ENCODE measurements at places on chromosomes 6 and 20. TPM values are rescaled to one million over a fixed set of nuclear protein-coding genes. Genes with fewer than 3 reads are reported as not detected.
A peak's percentile ranks its signal among the peaks of the same experiment; 100 is the strongest.

DNA sequence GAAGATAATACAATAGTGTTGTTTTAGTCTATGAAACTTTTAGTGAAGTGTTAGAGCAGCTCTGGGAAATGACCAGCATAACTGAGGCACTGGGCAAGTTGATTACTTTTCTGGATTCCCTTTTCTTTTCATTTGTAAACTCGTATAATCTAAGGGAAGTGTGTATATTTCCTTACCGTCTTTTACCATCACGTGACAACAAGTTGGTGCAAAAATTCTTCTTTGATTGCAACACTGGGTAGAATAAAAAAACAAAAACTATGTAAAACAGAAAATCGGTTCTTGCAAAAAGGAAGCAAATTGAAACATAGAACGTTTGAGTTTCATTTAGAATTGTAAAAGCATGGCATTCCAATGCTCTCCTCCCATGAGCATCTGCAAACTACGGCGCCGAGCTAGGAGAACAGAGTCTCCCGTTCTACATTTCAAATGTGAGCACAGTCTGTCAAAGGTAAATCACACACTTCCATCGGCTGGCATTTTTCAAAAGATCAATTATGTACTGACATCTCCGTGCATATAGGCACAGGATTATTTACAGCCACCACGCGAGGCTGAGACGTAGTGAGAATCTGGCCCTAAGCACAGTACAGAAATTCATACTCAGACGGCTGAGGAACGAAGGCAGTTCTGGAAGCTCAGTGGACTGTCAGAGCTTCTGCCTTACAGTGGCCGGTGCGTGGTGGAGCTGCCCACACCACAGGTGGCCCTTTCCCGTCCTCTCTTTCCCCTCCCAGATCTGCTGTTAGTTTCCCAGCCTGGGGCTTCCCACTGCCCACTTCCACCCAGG lies 314.0 kb downstream of the BMP7 start:
- no peak for DNase-seq

DNA sequence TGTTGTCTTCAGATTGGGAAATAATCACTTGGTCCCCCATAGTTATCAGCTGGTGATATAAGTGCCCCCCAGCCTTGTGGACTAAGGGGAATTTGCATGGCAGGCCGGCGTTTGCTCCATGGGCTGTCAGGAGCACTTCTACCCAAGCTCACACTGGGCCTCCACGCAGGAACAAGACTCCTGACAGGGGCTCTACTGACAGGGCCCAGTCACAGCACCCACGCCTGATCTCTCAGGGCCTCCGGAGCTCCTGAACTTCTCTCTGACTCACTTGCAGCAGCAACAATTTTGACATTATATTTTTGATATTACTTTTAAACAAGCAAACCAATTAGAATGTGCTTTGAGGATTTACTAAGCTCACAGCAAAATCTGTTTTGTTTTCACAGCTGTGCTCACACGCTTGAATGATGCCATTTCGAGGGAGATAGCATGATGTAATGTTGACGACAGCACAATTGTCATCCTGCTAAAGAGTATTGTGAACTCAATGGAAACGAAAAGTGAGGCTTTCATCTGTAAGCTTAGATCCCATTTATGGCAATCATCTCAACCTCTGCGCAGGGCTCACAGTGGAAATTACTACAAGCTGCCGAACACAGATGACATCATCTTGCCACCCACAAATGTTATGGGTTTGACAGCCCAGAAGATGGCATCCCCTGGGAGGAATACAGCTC lies 28.7 kb upstream of the TXNDC5 start:
- no peak for DNase-seq

DNA sequence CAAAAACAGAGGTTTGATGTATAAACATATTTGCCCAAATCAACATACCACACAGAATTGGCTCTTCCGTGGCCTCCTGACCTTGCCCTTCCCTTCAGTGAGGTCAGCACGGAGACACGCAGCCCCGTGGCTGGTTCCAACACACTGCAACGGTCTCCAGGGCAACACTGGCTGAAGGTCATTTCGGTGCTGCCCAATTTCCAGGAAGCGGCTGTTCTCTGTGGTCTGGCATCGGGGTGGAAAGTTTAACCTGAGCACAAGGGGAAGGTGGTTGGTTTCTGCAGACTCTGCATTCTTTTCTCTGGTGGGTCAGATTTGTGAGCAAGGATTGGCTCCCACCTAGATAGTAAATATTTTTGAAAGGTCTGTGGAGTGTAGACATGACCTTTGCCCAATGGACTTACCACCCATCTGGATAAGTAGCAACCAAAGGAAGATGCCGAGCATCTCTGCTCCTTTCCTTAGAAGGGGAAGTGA lies 177.6 kb upstream of the PHACTR1 start:
- peak; percentile 6 for DNase-seq

DNA sequence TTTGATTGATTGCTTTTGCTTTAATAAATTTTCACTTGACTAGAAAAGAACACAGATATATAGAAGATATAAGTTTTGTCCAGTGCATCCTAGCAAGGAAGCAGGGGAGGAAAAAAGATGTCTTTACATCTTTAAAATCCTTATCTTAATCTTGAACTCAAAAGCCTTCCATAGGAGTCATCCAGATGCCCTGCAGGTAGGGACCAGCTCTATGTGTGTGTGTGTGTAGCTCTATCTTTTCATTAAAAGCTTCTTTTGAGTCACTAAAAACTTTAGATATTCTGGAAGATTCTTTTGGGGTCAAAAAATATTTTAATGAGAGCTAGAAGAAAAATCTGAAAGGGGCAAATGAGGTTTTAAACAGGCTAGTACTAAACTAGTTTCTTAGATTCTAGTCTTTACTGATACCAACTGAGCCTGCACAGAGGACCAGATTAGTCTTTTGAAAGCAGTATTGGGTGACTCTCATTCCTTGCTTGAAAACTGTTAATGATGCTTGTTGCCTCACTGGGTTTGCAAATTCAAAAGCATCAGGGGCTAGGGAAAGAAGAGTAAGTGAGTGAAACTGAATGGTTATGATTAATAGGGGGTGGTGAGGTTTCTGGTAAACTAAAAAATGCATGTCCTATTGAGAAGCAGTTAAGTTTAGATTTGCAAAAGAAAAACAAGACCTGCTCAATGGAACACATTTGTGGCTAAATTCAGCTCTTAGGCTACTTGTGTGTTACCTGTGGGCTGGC lies 40.6 kb upstream of the JAG1 start:
- DNase-seq: no peak

DNA sequence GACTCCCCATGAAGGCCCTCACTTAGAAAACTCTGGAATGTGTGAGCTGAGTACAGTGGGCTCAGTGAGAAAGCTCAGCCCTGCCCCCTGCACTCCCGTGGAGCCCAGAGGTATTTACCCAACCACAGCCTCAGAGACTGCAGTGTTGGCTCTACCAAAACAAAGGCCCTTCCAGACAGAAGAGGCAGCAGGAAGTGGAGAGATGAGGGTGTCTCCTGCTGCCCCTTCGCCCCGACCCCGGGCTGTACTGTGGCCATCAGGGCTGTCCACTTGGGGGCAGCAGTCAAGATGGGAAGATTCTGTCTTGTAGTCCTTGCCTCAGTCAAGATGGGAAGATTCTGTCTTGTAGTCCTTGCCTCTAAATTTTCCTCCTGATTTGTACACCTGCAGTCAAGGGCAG lies 341.3 kb downstream of the TAF4 start:
- DNase-seq: no peak

DNA sequence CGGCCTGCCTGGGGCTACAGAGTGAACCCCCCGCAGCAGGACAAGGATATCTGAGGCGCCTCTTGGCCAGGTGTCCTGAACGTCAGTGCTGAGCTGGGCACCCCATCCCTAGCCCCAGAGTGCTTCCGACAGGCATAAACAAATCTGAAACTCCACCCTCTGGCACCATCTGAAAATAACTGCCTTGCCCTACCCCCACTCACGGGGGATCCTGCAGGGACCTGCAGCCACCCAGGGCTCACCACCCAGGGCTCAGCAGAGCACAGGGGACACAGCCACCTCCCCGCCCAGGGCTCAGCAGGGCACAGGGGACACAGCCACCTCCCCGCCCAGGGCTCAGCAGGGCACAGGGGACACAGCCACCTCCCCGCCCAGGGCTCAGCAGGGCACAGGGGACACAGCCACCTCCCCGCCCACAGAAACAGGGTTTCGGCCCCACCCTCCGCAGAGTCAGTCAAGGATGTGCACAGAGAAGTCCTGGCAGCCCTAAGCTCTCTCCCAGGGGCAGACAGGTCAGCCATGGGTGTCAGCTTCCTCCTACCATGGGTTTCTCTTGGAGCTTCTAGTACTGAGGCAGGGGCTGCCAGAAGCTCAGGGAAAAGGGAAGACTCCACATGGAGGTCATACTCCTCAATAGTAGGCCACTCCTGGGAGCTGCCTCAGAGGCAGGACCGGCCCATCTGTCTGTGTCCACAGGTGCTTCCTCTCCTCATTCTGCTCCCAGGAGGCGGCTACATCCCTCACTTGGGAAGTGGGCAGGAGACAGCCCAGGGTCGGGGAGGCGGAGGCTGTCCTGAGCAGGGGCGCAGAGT lies 4.6 kb downstream of the UCKL1 start:
- DNase-seq: no peak

- DNase-seq: no peak
Observed at GRCh38 chr20:18390201-18390600, 76.6 kb downstream of the DZANK1 start.

DNA sequence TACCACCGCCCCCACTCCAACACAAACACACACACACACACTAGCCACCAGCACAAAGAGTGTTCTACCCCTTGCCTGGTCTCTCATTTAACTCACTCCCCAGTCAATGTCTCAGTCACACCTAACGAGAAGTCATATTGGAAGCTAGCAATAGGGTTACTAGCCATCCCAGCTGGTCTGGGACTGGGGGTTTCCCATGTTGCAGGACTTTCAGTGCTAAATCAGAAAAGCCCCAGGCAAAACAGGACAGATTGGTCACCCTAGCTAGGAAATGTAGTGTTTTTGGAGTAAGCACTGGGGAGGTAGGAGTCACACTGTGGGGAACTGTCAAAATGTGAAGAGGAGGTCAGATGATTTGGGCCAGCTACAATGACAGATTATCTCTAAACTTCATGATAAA lies 158.1 kb downstream of the UNC5CL start:
- no peak for DNase-seq

GRCh38 chr20:60117065-60117464 lies 158.8 kb downstream of the CDH26 start:
- no peak for DNase-seq

The MAFB gene
- total RNA-seq: 46.1 TPM

DNA sequence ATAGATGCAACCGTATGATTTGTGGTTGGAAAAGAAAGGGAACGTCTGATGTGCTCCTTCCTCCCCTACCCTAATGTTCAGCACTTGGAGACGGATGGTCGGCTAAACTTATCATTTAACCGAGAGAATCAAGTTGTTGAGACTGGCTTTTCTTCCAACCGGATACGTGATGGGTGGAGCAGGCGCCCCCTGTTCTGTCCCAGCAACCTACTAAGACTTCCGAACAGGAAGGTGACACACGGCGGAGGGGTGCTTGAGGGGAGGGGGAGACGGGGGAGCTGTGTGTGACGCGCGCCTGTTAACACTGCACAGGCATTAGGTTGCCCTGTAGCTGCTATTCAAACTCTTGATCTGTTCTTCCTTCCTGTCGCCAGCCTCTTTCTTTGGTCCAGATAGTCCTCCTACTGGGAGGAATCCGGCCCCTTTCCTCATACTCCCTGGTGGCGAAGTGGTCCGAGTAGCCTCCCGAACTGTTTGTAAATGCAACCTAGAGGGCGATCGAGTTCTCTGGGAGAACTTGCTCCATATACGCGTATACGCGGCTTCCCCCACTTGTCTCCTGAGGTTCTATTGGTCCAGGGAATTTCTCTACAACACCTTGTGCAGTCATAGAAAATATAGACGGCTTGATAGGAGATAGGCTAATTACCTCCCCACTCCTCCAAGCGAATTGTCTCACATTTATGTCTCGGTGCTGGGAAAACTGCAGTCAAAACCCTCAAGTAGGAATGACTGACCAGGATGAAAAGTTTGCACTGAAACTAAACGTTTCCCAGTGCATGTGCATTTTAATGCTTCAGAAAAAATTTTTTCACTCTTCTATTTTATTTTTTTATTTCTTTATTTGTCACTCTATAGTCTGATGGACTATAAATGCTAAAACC lies 126.0 kb upstream of the SLC2A12 start:
- DNase-seq: peak; percentile 68

DNA sequence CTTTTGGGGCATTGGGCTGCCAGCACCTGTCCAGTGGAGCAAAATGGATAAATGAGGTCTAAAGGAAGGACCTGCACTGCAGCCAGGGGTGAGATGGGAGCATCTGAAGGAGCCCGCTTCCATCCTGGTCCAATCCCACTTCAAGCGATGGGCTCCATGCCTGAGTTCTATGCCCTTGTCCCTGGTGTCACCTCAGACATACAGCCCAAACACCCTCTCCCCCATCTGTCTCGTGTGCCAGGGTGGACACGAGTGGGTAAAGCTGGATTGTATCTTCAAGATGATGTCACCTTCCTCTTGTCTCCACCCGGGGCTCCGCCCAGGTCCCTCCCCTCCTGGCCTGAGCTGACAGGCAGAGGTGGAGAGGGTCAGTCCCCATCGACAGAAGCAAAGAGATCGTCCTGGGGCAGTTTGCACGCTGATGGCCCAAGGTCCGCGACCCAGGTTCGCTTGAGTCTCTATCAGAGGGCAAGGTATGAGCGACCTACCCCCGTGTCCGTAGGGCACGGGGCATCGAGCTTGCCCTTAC lies 544 bp downstream of the SMIM29 start:
- DNase-seq: peak; percentile 78

DNA sequence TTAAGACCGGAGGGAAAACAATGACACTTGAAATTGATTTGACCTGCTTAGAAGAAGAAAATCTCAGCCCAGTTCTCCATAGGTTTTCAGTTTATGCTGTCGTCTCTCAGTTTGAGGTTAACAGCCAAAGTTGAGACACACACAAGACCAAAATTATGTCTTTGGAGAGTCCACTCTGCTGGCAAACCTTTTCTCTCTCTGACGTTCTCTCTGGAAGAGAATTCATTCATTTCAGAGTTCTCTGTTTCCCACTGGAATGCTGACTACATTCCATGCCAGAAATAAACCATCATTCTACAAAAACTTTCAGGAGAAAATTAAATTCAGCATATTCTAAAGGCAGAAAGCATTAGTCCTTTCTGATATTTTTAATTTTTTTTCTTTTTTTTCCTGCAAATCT lies 155.2 kb downstream of the TFAP2A start:
- no peak for DNase-seq

The ANKRD66 gene
- total RNA-seq: not detected

- DNase-seq: no peak
Observed at GRCh38 chr6:167091026-167091804, 31.7 kb upstream of the CCR6 start.

The GLP1R gene
- 0.21 TPM for total RNA-seq

GRCh38 chr6:28920281-28920680 lies 3.5 kb downstream of the TRIM27 start:
- DNase-seq: no peak

The RFX6 gene
- not detected for total RNA-seq

The TBC1D32 gene
- total RNA-seq: 27.1 TPM

Measured in thyroid gland (tissue), 4 donors.